ENCODE measurements at places on chromosomes 5 and 9.

DNA sequence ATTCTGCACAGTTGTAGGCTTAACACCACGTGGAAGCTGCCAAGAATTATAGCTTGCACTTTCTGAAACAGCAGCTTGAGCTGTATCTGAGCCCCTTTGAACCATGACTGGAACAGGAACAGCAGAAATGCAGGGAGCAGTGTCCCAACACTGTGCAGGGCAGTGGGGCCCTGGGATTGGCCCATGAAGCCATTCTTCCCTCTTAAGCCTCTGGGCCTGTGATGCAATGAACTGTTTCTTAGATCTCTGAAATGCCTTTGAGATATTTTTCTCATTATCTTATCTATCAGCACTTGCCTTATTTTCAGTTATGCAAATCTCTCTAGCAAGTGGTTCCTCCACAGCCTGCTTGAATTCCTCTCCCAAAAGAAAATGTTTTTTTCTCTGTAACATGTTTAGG, 87.0 kb upstream of the MTAP start:
- DNase-seq = no peak

DNA sequence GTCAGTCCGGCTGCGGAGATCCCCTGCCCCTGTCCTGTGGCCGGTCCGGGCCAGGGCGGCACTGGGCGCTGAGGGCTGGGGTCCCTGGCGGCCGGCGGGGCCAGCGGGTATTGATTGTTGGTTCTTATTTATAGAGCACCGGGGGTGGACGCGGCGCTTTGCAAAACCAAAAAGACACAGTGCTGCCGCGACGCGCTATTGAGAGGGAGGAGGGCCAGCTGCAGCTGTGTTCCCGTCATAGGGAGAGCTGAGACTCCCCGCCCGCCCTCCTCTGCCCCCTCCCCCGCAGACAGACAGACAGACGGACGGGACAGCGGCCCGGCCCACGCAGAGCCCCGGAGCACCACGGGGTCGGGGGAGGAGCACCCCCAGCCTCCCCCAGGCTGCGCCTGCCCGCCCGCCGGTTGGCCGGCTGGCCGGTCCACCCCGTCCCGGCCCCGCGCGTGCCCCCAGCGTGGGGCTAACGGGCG, 2.5 kb downstream of the LRRC26 start:
- DNase-seq = peak; percentile 86

GRCh38 chr5:118440496-118440895, 547.9 kb downstream of the DTWD2 start:
- no peak for DNase-seq

DNA sequence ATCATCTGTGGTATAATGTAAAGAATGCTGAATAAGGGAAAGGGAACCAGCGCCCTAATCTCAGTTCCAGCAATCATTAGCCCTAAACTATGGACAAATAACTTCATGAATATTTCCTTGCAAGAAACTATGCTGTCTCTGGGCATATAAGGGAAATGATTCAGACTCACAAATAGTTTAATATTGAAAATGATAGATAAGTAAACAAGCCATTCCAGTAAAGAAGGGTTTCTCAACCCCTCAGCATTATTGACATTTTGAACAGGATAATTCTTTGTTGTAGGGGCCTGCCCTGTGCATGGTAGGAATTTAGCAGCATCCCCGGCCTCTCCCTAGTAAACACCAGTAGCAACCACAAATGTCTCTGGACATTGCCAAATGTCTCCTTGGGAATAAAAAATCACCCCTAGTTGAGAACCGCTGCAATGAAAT, 23.8 kb downstream of the C5 start:
- DNase-seq = no peak

GRCh38 chr9:27276193-27277030, 20.5 kb downstream of the EQTN start:
- peak; percentile 59 for DNase-seq

GRCh38 chr5:91885291-91886265, 502.5 kb upstream of the ARRDC3 start:
- no peak for DNase-seq

DNA sequence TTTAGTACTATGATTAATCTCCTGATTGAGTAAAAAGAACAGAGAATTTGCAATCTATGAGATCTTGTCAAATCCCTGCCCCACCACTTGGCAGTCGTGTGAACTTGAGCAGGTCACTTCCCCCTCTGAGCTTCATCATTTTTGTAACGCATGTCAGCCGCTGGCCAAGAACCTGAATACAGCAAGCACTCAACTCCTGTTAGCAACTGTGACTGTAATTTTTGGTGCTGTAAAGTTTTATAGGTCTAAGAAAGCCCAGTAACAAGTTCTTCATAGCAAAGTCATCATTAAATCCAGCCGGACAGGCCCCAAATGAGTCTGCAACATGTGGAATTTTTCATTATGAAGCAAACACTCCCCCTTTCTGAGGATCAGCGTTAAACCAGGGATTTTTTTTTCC, 49.4 kb downstream of the DRD1 start:
- no peak for DNase-seq

DNA sequence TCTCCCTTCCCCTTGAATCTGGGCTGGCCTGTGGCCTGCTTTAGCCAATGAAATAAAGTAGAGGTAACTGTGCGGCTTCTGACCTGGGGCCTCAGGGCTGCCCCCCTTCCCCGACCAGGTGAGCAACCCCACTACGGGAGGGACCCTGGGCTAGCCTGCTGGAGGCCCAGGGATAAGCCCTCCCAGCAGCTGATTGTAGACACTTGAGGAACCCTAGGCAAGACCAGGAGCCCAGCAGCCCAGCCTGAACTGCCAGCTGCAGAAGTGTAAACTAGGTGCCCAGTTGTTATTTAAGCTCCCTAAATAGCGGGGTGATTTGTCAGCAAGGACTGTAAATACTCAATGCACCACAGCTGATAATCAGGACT, 41.3 kb downstream of the RAPGEF1 start:
- no peak for DNase-seq

DNA sequence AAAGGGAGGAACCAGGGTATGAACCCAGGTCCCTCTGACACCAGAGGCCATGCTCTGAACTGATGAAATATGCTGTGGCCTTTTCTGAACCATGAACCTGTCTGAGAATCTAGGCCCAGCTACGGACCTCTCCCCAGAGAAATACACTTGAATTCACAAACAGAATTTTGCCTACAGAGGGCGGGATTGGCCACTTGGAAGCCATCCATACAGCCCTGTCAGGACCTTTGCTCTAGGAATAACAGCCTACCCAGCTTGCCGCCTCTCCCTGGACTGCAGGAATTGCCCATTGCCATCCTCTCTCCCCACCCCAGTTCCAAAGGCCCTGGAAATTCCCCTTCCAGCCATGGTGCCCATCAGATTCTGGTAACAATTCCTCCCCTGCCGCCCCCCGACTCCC, 26.6 kb downstream of the MORN5 start:
- DNase-seq = no peak

DNA sequence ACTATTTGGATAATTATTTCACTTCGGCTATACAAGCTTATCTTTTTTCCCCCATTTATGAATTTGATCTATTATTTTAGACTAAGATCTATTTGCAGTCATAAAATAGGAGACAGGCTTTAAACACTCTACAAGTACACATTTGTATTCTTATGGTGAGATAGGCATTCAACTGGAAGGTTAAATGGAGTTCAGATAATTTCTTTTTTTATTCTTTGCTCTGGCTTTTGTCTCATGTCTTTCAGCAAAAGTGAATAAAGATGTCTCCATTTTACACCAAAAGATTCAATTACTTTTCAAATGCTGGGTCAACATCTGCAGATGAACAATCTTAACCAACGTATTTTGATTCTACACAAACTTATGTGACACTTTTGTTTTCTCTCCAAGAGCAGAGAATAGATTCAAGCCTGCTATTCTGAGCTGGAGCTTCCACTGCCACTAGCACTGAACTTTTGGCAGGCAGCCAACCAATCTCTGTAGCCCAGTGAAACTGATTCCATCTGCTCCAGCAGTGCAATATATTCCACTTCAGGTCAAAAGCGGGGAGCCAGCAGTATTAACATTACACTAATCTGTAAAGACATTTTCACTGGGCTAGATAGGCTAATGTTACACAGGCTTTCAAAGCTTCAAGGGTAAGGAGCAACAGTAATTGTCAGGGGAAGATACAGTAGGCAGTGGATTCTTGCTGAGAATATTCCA, 452.0 kb upstream of the ZNF608 start:
- peak; percentile 56 for DNase-seq

GRCh38 chr5:172640822-172641358, at the start of gene NEURL1B:
NEURL1B (plus strand) TSS chr5:172641263; CDS start chr5:172641407, 144 bp downstream.
- peak; percentile 87 for DNase-seq
